ENCODE measurements at places on chromosomes 7 and 10.

- DNase-seq: no peak
These were observed 30.9 kb upstream of the VCL start for GRCh38 chr10:73967022-73967429.

- DNase-seq: no peak
These were observed 106.6 kb downstream of the ACTR3B start for GRCh38 chr7:152866125-152866524.

- no peak for DNase-seq
These were observed 669.5 kb upstream of the GHITM start for GRCh38 chr10:83469728-83470331.

DNA sequence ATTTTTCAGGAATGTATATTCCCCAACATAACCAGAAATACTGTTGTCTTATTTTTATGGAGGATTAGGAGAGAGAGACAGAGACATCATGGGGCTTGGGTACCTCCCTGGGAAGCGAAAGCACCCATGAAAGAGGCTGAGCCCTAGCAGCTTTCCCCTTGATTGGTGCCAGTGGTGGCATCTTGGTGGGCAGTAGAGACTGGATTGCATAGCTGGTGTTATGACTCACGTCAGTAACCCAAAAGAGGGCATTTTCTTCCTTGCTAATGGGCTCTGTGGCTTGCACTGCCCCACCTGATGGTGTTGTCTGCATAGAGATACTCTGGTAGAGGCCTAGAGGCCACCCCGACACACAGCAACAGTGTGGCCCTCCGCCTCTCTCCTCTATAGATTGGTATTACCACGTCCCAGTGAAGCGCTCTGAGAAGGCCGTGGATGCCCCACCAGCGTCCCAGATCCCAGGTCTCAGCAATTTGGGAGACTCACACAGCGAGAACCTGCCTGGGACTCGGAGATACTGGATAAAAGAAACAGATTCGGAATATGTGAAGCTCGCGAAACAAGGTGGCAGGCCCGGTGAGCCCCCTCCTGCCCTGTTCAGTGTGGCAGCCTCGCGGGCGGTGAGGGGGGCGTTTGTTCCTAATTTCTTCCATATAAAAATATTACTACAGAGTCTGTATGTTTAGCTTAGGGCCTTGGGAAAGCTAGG is 5.8 kb downstream of the C7orf57 start:
- DNase-seq: no peak

DNA sequence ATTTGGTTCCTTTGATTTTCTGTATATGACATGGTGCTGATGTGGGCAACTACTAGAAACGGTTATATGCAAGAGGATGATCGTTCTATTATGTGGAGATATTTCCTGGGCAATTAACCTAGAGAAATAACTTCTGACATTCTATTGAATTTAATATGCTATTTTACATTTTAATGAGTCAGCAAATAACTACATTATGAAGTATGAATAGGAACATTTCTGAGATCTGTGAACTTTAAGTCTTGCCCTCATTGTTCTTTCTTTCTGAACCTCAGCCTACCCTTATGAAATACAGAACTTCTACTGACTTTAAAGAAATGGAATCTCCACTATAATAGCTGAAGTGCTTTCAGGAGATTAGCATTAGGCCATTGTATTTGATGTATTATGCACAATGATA is 59.6 kb downstream of the ZNF800 start:
- DNase-seq: no peak

- DNase-seq: no peak
These were observed 71.8 kb downstream of the HHEX start for GRCh38 chr10:92761571-92761970.

- DNase-seq: no peak
These were observed at the start of gene MET for GRCh38 chr7:116671681-116672595. MET (plus strand) TSS chr7:116672196; CDS start chr7:116699085, 26,889 bp downstream.

GRCh38 chr7:35553519-35553918 is 141.4 kb downstream of the HERPUD2 start:
- no peak for DNase-seq

GRCh38 chr7:112116358-112116757 is 89.8 kb downstream of the DOCK4 start:
- no peak for DNase-seq

- DNase-seq: peak; percentile 10
These were observed 31.1 kb upstream of the ABCA13 start for GRCh38 chr7:48140001-48140681.

DNA sequence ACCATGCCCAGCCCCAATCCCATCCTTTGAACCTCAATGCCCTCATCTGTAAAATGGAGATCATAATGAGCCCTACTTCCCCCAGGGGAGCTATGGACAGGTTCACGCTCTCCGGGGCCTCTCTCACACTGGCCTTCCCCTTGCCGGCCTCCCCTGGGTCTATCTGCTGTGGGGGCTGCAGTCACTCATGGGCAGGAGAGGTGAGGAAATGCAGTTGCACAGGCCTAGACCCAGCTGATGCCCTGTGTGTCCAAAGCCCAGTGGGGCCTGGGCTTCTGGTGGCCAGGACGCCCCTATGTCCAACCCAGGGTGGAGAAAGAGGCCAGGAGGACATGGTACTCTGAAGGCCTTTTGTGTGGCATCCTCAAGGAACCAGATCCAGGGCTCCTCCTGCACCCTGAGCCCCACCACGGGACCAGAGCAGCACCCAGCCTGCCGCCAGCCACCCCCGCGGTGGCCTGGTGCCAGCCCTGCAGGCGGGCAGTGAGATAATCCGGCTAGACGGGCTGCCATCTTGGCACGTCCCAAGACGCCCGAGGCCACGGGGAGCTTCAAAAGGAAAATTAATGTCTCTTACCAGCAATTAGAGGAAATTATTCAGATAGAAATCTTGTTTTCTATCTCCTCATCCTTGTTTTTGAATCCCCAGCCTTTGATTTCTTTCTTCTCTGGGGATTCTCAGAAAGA is 39.0 kb downstream of the MYL10 start:
- no peak for DNase-seq

DNA sequence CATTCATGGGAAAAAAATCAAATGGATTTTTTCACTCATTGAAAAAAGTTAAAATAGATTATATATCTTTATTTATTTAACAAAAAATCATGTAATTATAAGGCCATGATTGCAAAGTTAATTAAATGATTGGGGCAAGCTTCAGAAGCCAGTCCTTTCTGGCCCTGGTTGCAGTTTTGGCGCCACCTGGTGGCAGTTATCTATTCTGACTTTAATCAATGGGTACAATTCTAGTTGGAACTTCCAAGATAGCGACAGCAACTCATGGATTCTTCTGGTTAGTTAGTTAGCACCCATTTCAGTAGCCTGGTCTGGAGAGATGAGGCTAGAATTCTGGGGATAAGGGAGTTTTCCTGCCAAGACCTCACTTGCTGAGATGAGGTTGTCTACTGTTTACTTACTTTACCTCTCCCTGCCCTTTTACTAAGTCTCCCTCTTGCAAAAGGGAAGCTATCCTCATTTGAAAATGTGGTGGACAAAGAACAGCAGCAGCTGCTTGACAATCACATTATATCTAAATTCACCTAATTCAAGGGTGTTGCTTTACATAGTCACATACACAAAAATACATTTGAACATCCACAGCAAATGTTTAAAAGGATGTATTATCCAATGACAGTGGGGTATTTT is 42.3 kb downstream of the NOC3L start:
- peak; percentile 60 for DNase-seq

GRCh38 chr10:60917331-60918280 is 26.4 kb downstream of the RHOBTB1 start:
- DNase-seq: no peak
